Erythroblast (primary cell): ENCODE measurements at places on chromosomes 13 and 19.

DNA sequence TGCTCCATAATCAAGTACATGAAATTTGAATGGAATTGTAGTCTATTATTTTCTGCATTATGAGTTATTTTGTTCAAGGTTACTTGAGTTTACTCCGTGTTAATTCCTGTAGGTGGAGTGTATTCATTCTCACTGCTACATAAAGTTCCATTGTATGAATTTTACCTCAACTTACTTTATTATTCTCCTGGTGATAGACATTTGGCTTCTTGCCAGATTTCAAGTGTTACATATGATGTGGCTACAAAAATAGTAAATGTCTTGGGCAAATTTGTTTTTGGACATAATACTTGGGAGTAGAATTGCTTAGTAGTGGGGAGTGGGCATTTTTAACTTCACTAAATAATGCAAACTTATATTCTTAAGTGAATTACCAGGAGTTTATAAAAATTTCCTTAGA is 328.9 kb downstream of the SHISA2 start:
- DNase-seq: peak; percentile 7

- no peak for DNase-seq
Measured at GRCh38 chr13:34822650-34823049, 119.4 kb upstream of the NBEA start.

- no peak for DNase-seq
Measured at GRCh38 chr19:36049080-36049698, 4.9 kb downstream of the THAP8 start.

DNA sequence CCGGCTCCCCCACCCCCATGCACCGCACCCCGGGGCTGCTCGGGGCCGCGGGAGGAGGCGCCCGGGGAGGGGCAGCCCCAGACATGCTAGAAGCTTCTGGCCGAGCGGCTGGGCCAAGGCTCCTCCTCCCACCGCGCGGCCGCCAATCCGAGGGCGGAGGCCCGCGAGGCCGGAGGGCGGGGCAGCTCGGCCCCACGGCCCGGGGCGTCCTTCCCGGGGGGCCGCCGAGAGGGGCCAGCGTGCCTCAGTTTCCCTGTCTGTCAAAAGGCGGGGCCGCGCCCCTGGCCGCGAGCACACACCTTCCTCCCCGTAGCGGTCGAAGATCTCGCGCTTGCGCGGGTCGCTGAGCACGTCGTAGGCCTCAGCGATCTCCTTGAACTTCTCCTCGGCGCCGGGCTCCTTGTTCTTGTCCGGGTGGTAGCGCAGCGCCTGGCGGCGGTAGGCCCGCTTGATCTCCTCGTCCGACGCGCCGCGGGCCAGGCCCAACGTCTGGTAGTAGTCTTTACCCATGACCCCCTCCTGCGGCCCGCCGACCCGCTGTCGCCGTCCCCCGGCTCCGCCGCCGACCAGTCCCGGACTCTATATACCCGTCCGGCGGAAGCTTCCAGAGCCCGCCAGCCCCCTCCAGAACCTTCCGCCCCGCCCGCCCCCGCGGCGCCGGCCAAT is at the start of gene DNAJB1:
Gene DNAJB1, minus strand, starts transcription at position 558 of the 666 bp plus-strand sequence. Its CDS starts 48 bp downstream, at position 510.
- peak; percentile 91 for DNase-seq

- no peak for DNase-seq
Measured at GRCh38 chr13:112986946-112987681, 18.1 kb downstream of the MCF2L start.

- no peak for DNase-seq
Measured at GRCh38 chr19:51098365-51099046, 9.7 kb downstream of the CTU1 start.

- DNase-seq: peak; percentile 81
Measured at GRCh38 chr19:39052243-39052746, 19.9 kb upstream of the FBXO27 start.

GRCh38 chr13:27476943-27477703 is 26.8 kb upstream of the MTIF3 start:
- no peak for DNase-seq

DNA sequence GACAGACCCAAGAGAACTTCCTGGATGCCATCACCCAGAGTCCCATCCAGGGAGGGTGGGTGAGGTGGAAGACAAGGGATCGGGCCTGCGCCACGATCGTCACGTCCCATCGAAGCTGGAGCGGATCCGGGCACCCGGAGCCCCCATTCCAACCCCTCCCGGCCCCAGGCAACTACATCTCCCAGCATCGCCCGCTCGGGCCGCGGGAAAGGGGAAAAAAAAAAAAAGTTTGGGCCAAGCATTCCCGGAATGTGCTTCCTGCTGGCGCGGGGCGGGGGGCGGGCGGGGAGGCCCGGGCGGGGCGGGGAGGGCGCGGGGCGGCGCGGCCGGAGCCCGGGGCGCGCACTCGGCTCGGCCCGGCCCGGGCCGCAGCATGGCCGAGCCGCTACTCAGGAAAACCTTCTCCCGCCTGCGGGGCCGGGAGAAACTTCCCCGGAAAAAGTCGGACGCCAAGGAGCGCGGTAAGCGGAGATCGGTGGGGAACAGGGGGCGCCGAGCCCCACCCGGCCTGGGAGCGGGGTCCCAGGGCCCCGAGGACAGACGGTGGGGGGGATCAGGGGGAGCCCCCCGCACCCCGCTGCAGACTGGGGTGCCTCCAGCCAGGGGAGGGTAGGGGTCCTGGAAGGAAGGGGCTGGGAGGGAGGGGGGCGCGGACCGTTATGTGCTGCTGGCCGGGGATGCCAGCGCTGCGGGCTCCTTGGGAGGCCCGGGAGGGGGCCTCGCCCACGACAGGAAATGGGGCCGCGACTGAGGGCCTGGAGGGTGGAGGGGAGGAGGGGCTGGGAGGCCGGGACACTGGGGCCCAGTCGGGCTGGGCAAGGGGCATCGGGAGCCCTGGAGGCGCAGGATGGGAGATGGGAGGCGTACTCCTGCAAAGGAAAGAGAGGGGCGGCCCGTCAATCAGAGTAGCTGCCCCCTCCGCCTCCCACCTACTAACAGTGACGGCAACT is at the start of gene SYDE1:
Gene SYDE1, plus strand, starts transcription at position 341 of the 950 bp plus-strand sequence. Its CDS starts 33 bp downstream, at position 374.
- no peak for DNase-seq

GRCh38 chr19:1256646-1257474 is 8.5 kb downstream of the MIDN start:
- DNase-seq: no peak

DNA sequence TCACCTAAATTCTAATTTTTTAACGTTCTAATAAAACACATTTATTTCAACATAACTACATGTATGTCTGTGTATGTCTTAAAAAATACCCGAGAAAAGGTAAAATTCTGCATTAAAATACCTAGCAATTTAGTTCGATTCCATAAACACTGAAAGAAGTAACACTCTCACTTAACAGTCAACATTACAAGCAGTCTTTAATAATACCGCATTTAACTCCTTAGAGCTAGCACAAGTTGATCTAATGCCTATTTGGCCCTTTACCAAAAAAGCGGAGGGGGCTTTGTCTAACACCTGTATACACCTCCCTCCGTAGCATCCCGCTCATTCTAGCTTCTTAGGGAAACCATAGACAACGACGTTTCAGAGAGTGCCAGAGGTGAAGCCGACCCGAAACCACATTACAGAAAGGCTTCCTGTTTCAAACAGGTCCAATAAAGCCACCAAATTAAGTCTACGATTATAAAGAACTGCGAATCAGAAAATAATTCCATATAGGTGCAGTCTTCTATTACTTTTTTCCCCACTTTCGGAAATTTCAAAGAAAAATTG is 1.2 kb downstream of the SPART start:
- DNase-seq: peak; percentile 57

DNA sequence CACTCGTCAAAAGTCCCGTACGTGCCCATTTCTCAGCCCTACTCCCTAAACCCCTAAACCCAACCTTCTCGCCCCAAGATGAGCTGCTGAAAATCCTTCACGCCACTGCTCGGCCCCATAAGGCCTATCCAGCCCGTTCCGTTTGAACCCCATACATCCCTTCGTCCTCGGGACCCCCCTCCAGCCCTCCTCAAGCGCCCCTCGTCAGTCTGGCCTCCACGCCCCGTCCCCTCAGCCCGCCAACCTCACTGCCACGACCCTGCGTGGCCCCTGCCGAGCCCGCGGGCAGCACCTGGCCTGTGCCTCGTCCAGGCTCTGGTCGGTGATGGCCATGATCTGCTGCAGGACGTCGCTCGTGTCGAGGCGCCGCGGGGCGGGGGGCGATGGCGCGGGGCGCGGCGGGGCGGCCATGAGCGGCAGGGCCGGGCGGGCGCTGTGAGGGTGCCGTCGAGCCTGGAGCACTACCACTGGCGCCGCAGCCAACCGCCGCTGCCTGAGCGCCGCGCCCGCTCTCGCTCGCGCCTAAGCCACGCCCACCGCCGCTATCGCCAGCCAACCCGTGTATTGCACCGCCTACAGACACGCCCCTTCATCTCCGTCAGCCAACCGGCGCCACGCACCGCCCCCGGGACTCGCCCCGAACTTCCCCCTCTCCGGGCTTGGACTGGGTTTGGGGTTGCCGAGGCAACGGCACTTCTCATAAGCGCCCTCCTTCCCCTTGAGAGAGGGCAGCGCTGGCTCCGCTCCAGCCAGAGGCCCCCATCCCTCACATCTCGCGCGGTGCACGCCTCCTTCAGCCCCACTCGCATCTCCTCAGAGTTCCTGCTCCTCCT is at the start of gene PBX4:
Gene PBX4, minus strand, starts transcription at position 469 of the 833 bp plus-strand sequence. Its CDS starts 58 bp downstream, at position 411.
- DNase-seq: peak; percentile 85

DNA sequence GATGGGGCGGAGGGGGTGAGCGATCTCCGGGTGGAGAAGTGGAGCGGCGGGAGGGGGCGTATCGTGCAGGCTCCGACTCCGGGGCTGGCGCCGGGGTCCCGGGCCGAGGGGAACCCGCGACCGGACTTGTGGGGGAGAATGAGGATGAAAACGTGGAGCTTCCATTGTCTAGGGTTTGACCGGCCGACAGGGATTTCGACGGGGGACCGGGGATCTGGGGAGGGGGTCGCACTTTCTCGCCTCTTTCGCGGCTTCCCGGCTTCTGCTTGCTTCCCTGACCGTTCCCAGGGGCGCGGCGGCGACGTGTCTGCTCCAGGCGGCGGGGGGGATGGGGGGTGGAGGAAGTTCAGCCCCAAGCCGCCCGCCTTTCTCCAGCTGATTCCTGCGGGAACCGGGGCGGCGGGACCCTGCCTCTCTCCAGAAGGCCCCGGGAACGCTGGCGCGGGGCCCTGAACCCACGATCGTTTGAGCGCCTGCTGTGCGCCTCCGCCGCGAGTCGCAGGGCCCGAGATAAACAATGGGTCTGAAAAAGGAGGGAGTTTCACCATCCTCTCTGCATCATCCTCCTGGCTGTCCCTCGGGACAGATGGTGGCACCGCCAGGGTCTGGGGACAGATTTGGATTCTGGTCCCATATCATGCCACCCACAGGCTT is 790 bp downstream of the TPM4 start:
- DNase-seq: no peak

DNA sequence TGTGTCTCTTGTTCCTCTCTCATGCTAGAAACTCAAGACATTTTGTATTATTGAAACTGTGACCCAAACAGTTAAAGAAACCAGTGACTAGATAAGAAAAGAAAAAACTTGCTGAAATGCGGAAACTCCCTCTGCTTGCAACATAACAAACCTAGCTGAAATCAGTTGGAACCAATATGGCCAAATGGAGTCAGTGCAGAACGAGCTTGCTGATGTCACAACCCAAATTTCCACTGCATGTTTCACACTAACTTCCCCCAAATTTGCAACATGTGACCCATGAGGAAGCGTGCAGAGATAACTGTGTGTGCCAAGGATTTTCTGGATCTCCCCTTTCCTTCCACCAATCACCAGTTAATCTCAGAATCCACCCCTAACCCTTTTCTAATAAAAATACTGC is 208.0 kb downstream of the DLEU7 start:
- DNase-seq: peak; percentile 10

GRCh38 chr19:4232614-4233281 is 3.4 kb downstream of the EBI3 start:
- DNase-seq: no peak

DNA sequence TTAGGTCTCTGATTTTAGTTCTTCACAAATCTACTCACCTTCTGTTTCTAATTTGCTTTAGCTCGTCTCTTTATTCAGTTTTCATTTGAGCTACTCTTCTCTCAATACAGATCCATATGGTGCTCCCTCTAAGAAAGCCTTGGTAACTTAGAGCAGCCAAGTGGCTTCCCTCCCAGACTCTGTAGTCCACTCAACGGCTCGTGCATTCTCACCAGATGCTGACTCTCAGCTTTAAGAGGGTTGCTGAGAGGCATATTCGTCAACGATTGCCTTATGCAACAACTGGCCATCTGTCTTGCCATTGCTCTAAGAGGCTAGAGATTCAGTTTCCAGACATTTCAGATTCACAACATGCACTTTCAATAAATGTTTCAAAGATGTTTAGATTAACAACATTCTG is 785.8 kb upstream of the SLC10A2 start:
- no peak for DNase-seq

DNA sequence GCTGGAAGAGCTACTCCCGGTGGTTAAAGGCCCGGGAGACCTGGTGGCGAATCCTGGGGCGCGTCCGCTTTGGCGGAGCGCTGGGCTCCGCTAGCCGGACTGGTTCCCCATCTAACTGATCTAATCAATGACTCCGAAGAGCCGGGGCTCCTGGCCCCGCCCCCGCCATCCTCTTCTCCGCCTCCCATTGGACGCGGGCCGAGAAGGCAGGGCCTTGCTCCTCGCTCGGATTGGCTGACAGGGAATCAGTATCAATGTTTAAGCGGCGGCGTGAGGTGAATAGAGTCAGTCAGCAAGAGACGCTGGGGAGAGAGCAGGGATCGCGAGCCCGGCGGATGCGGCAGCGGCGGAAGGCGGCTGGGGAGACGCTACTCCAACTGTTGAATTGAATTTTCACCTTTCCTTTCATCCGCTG is 1.7 kb upstream of the PCDH17 start:
- DNase-seq: peak; percentile 47

DNA sequence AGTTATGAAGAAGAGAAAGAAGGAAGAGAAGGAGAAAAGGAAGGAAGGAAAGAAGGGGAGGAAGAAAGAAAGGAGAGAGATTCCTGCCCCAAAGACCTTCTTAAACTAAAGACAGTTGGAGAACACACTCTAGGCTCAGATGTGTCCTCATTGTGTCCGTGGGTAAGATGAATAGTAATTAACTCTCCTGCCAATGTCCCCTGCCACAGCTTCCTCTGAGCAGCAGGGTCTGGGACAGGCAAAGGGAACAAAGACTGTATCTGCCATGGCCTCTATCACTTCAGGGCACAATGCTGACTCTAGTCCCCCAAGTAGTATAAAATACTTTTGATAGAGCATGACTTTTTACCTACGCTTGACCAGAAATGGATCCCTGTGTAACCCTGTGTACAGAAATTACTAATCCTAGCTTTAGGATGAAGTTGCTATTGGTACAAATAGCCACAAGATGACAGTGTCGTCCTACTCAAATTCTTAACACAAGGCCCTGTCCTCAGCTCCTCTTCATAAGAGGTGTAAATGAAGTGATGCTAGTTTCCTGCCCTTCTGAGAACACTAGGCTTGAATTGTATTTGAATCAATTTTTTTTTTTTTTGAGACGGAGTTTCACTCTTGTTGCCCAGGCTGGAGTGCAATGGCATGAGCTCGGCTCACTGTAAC is 186.2 kb upstream of the GPR12 start:
- peak; percentile 84 for DNase-seq

GRCh38 chr19:41205995-41206394 is 13.0 kb downstream of the CYP2S1 start:
- DNase-seq: no peak

GRCh38 chr13:28423010-28423409 is 71.9 kb downstream of the FLT1 start:
- no peak for DNase-seq

- DNase-seq: no peak
Measured at GRCh38 chr13:35917942-35918645, 213.1 kb downstream of the DCLK1 start.

GRCh38 chr19:32171719-32172151 is 173.7 kb upstream of the ZNF507 start:
- DNase-seq: no peak

- no peak for DNase-seq
Measured at GRCh38 chr19:2567580-2567979, 91.7 kb downstream of the GADD45B start.
